NCI-H524 (cell line): ENCODE measurements at places on chromosomes 3 and 15.
A peak's percentile ranks its signal among the peaks of the same experiment; 100 is the strongest.

GRCh38 chr3:36493051-36493450 lies 112.7 kb downstream of the STAC start:
- DNase-seq: no peak

GRCh38 chr3:88031642-88032077 lies 27.1 kb downstream of the CGGBP1 start:
- no peak for DNase-seq

- peak; percentile 38 for DNase-seq
Measured at GRCh38 chr15:93617443-93617842, 528.4 kb upstream of the RGMA start.

DNA sequence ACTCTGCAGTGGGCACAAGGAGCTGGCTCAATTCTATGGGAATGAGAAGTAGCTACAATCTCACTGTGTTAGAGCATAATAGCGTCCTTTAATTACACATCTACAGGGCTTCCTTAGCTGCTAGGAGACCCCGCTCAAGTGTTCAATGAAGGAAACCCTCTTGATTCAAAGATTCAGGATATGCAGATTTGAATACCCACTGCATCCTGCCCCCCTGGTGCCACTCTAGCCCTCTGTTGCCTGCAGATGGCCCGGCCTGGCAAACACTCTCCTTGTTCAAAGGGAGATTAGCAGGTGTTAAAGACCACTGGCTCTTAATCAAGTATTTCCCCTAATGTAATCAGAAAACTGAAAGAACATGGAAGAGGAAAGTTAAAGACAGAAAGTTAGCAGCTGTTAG lies 356.6 kb downstream of the VGLL3 start:
- peak; percentile 96 for DNase-seq

DNA sequence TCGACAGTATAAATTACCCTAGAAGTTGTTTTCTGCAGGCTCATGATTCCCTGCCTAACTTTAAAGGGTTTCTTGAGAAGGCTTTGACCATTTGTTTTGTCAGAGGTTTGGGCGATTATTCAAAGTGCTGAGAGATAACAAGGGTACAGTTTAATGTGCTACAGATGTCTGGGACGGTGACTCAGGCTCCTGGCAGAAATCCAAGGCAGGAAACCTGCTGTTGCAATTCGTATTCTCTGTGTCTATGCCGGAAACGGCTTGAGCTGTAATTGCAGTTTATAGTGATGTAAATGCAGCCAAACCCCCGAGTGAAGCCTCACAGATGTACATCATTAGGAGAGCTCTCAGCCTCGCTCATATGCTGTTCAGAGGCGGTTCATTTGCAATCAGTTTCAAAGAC lies 65.6 kb downstream of the SYNPR start:
- peak; percentile 93 for DNase-seq

- DNase-seq: peak; percentile 94
Measured at GRCh38 chr15:69134791-69135190, 25.6 kb upstream of the GLCE start.

GRCh38 chr3:22122567-22122966 lies 371.6 kb upstream of the ZNF385D start:
- no peak for DNase-seq

DNA sequence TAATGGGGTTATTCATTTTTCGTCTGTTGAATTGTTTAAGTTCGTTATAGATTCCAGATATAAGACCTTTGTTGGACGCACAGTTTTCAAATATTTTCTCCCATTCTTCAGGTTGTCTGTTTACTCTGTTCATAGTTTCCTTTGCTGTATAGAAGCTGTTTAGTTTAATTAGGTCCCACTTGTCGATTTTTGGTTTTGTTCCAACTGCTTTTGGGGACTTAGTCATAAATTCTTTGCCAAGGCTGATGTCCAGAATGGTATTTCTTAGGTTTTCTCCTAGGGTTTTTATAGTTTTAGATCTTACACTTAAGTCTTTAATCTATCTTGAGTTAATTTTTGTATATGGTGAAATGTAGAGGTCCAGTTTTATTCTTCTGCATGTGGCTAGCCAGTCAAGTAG lies 58.9 kb upstream of the ZNF280D start:
- no peak for DNase-seq
